ENCODE measurements at places on chromosomes 1 and 21.

DNA sequence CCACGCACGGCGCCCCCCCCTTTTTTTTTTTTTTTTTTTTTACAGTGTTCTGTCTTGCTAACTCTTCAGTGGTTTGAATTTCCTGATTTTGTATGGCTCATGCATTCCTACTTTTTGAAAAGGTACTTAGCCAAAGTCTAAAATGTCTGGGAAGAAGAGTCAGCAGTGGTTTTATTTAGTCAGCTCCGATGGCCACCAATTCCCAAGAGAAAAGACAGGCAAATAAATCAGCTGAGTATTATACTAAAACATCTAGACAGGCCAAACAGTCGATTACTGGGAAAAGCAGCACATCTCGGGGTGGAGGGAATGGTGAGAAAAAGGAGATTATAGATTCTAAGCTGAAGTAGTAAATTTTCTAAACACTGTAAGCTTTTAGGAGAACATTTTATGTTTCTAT lies 192.5 kb upstream of the ZRANB2 start:
- no peak for DNase-seq

GRCh38 chr1:187894349-187894748 lies 1065.6 kb downstream of the PLA2G4A start:
- DNase-seq, result no peak

DNA sequence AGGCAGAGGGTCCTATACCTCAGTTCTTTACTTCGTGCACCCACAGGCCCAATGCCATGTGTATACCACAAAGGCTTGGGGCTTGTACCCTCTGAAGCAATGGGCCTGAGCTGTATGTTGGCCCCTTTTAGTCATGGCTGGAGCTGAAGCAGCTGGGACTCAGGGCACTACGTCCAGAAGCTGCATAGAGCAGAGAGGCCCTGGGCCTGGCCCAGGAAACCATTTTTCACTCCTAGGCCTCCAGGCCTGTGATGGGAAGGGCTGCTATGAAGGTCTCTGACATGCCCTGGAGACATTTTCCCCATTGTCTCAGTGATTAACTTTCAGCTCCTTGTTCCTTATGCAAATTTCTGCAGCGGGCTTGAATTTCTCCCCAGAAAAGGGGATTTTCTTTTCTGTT lies 48.1 kb upstream of the VTCN1 start:
- no peak for DNase-seq

GRCh38 chr1:180956028-180956640 lies 43.4 kb downstream of the KIAA1614 start:
- no peak for DNase-seq

GRCh38 chr1:75482951-75483350 lies 128.0 kb downstream of the SLC44A5 start:
- no peak for DNase-seq

DNA sequence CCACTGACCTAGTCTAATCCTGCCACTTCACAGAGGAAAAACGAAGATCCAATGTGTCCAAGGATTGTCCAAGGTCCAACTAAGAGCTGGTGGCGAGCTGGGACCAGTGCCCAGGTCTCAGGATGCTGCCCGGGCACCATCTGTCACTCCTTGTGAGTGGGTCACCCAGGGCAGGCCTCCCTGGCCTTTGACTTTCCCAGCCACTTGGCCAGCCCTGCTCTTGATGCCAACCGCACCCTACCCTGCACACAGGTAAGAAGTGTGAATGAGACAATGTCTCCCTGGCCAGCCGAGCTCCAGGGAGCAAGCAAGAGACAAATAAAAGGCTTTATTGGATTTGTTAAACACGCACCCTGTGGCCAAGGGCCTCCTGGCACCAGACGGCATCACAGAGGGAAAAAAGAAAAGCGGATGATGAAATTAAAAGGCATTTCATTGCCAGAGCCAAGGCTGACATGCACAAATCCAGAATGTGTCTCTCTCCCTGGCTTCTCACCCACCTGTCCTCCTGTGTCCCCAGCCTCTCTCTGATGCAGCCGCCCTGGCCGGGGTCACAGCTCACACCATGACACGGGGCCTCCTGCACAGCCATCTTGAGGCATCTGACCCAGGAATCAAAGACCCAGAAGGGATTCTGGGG lies 72.8 kb downstream of the CAMK2N1 start:
- DNase-seq, result no peak

GRCh38 chr1:942864-943533 lies 16.1 kb downstream of the NOC2L start:
- DNase-seq, result no peak

GRCh38 chr1:151293093-151293492 lies 11.0 kb downstream of the ZNF687 start:
- no peak for DNase-seq

- no peak for DNase-seq
These were observed 75.6 kb upstream of the KAZN start for GRCh38 chr1:14522926-14523241.

DNA sequence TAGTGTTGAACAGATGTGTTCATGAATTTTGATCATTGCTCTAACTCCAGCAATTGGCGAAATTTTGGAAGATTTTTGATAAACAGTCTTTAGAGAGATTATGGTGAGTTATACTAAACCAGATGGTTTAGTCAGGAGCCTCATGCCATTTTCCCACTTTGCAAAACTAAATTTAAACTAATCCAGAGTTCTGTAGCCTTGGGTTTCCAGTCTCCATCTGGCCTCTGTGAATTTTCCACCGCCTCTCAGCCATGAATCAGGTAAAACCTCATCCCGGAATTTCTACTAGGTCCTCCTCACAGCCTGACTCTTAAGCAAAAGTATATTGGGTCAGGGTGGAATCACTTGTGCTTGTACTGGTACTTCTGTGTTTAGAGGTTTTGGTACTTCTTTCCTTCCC lies 44.8 kb downstream of the CLEC20A start:
- DNase-seq, result no peak

GRCh38 chr1:204831186-204831585 lies 39.5 kb upstream of the NFASC start:
- no peak for DNase-seq

- no peak for DNase-seq
These were observed 160.9 kb upstream of the UBE2U start for GRCh38 chr1:64042331-64043100.

DNA sequence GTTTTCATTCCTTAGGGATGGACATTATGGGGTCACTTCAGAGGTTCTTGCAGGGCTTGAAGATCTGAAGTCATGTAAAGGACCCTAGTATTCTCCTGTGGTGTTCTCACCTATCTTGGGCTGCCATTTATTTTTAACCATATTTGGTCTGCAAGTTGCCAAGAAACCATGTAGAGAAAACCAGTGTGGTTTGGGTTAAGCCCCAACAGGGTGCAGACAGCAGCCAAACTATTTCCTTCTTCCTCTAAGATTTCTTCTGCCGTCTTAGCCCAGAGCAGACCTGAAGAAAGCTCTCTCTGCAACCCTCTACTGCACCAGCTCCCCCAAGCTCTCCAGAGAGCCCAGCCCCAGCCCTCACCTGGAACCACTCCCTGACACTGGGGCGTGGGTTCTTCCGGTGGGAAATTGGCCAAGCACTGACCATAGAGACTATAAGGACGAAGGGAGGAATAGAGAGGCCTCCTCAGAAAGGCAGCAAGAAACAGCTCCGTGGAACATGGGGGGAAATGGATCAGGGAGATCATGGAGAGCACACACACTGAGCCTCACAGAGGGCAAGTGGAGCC lies 136.6 kb downstream of the SYF2 start:
- DNase-seq, result no peak

Measured in stimulated activated CD4-positive, alpha-beta T cell treated with anti-CD3 and anti-CD28 coated beads, Interleukin-4, amount 100 ng/mL, for 48 hours (primary cell).